Islet precursor cell (in vitro differentiated cells): ENCODE measurements at places on chromosomes 5 and 9.

GRCh38 chr5:177194268-177194667 lies 60.7 kb downstream of the NSD1 start:
- peak; percentile 90 for DNase-seq

DNA sequence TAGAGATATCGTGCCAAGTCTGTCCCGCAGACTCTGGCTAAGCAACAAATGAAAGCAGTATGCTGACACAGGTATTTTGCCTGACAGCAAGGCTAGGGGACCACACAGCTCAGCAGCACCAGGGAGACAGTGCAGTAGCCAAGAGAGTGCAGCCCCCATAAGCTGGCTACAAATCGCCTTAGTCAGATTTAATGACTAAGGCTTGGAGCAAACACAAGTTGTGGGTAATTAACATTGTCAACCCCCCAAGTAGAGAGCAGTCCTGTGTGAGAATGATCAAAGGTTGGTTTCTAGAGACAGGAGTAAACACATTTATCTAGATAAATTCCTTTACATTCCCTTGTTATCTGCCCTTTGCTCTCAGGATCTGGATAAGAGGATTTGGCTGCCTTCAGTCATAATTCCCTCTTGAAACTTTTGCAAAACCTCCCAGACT lies 1434.5 kb upstream of the CDH6 start:
- peak; percentile 87 for DNase-seq

DNA sequence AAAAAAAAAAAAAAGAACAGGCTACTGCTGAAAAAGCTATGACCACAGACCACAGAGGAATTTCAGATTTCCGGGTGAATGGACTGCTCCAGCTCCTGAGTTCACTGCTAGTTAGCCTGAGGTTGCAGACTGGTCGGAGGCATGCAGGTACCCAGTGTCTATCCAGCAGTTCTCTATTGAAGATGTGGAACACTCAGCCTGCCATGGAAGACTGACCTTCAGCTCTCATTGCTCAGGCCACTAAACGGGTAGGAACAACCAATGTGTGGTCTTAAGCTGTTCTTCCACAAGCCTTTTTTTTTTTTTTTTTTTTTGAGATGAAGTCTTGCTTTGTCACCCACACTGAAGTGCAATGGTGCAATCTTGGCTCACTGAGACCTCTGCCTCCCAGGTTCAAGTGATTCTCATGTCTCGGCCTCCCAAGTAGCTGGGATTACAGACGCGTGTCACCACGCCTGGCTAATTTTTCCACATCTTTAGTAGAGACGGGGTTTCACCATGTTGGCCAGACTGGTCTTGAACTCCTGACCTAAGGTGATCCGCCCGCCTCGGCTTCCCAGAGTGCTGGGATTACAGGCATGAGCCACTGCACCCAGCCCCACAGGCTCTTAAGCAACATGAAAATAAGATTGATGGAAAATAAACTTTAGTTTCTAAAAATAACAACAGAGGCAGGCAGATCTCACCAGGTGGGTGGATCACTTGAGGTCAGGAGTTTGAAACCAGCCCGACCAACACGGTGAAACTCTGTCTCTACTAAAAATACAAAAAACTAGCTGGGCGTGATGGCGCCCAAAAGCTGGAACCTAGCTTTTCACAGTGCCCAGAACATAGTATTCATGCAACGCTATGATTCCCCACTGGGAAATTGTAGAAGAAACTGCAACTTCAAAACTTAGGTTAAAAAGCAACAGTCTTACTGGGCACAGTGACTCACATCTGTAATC lies 20.0 kb upstream of the NPM1 start:
- peak; percentile 80 for DNase-seq

DNA sequence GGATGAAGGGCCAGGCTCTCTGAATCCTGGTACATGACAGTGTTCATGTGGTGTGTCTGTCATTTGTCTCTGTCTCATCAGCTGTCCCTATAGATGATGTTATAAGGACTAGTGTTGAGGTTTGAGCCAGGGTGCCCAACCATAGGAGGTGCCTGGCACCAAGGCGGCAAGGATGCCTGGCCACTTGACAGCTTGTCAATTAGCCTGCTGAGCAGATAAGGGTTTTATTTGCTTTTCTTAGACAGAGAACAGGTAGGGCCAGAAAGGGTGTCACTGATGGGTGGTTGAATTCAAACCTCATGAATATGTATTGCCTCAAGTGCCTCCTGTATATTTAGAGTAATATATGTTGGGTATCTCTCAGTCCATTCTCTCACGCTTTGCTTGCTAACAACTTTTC lies 30.1 kb upstream of the AUH start:
- no peak for DNase-seq

DNA sequence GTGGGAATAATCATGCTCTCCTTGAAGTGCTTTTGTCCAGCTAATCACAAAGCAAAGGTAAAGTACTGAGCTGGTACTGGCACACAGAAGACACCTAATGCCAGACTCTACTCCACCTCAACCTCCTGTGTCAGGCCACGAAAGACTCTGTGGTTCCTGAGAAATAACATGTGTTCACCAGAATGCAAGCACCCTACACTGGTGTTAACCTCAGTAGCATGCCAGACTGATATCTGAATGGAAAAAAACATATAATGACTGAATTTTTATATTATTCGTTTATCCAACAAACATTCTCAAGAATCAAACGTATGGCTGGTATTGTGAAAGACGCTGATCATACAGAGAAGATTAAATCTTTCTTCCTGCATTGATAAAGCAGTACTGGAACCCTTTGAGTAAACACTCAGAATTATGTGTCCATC lies 97.1 kb upstream of the IFNE start:
- no peak for DNase-seq

DNA sequence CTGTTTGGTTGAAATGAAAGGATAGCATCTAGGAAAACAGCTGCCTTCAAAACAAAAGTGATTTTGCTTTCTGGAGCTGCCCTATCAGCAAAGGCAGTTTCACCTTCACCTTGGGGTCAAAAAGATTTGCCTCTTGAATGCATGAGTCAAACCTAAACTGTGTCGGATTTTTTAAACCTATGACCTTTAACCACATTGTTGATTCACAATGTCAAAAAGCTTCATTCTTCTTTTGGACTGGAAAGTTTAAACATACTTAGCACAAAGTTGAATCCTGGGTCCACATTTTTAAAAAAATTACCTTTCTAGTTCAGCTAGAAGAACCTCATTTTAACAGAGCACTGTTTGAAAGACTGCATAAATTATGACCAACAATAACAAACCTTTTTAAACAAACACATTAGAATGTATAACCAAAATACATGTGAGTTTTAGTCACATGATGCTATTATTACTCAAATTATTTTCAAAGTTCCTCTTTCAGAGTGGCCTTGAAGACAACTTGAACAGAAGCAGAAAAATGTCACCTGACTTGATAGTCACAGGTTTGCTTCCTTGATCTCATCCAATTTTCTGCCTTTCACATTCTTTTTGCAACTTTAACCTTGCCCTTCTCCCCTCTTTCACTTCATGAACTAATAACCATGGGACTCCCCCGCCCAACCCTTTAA lies 109.7 kb upstream of the LHFPL2 start:
- no peak for DNase-seq

GRCh38 chr5:138439477-138440158 lies 761 bp downstream of the REEP2 start:
- DNase-seq, result peak; percentile 59

DNA sequence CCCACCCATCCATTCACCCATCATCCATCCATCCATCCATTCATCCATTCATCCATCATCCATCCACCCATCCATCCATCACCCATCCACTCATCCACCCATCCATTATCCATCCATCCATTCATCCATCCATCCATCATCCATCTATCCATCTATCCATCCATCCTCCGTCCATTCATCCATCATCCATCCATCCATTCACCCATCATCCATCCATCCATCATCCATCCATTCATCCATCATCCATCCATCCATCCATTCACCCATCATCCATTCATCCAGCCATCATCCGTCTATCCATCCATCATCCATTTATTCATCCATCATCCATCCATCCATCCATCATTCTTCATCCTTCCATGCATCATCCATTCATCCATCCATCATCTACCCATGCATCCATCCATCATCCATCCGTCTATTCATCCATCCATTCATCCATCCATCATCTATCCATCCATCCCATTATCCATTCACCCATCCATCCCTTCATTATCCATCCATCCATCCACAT lies 10.1 kb downstream of the ASS1 start:
- DNase-seq, result no peak

- DNase-seq, result no peak
Observed at GRCh38 chr5:74639807-74640449, 600 bp downstream of the ENC1 start.

GRCh38 chr9:83583151-83584014 lies 39.6 kb upstream of the IDNK start:
- DNase-seq, result peak; percentile 82

DNA sequence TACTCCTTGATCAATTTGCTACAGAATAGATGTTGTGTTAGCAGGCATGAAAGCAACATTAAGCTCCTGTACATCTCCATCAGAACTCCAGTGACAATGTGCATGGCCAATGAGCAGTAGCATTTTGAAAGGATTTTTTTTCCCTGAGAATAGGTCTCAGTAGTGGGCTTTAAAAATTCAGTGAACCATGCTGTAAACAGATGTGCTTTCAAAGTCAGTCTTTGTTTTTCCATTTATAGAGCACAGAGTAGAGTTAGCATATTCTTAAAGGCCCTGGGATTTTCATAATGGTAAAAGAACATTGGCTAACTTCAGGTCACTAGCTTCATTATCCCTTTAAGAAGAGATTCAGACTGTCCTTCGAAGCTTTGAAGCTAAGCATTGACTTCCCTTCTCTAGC lies 150.8 kb downstream of the VPS13A start:
- DNase-seq, result no peak

GRCh38 chr9:124886866-124887492 lies 25.0 kb downstream of the ARPC5L start:
- DNase-seq, result no peak

- DNase-seq, result no peak
Observed at GRCh38 chr9:91558879-91559278, 135.2 kb upstream of the NFIL3 start.

DNA sequence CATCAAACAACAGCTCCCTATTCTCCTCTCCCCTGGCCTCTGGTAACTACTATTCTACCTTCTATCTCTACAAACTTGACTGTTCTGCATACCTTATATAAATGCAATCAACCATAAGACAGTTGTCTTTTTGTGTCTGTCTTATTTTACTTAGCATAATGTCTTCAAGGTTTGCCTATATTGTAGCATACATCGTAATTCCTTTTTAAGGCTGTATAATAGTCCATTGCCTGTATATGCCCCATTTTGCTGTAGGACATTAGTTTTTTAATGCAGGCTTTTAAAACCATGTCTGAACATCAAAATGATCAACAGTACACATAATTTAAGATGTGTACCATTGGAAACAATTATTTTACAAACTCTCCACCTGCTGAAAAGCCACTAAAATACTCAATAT lies 12.4 kb downstream of the ANKH start:
- no peak for DNase-seq

DNA sequence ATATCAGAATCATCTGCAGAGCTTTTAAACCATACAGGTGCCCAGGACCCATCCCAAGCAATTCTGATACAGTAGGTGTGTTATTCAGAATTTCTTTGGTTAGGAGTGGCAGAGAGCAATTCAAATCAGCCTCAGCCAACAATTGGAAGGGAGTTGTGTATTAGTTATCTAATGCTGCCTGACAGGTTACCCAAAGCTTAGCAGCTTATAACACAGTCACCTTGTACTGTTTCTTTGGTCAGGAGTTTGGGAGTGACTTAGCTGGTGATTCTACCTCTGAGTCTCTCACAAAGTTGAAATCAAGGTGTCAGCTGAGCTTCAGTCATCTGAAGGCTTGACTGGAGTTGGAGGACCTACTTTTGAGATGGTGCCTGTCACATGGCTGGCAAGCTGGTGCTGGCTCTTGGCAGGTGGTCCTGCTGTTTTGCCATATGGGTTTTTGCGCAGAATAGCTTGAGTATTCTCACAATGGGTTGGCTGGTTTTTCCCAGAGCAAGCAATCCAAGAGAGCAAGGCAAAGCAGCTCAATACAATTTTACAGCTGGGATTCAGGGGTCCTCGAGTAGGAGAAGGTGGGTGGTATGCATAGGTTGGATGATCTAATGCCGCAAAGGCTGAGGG lies 18.7 kb upstream of the CARNMT1 start:
- no peak for DNase-seq

- DNase-seq, result no peak
Observed at GRCh38 chr9:109815366-109815947, 35.5 kb downstream of the PALM2AKAP2 start.

DNA sequence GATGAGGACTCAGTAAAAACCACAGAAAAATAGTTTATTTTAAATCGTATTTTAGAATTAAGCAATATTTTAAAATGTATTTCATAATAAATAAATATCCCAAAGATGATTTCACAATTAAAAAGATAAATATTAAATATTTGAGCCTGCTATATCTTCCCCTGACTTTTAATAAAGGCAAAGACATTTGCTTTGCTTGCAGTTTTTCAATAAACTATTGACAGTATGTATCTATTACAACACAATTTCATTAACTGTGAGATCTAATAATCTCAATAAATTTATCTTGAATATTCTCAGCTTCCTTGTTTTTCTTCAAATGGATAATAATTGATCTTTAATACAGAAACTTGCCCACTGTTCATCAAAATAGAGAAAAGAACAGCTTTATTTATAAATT lies 186.2 kb upstream of the TARS1 start:
- DNase-seq, result no peak

DNA sequence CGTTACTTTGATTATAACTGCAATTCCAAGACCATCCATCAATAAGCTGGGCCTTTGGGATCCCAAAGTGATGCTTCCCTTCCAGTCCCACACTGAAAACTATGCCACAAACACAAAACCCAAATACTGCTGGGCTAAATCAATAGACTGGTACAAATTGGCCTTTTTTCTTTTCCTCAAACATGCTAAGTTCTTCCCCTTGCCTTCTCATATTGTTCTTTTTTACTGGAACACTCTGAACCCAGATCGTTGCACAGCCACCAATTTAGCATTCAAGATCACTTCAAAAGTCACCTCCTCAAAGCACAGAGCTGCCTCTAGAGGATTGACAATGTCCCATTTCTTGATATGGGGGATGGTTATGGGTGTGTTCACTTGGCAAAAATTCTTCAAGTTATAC lies 66.0 kb downstream of the ACTL7B start:
- no peak for DNase-seq

DNA sequence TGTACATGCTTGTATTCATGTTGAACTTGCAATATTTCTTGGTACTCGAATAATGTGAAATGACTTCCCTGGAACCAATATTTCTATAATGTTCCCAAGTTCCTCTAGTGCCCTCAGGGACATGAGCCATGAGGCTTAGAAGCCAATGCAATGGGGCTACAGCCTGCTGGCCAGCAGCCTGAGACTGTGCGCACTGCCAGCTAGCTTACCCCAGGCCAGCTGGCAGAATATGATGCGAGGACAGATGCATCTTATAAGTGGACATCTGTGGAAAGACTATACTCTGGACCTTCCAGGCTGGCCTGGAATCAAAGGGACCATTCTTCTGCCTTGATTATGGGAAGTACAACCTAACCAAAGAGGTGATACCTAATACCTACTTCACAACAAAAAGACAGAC lies 1862.0 kb upstream of the ACO1 start:
- DNase-seq, result no peak
